ENCODE measurements at places on chromosomes 16 and 17.

DNA sequence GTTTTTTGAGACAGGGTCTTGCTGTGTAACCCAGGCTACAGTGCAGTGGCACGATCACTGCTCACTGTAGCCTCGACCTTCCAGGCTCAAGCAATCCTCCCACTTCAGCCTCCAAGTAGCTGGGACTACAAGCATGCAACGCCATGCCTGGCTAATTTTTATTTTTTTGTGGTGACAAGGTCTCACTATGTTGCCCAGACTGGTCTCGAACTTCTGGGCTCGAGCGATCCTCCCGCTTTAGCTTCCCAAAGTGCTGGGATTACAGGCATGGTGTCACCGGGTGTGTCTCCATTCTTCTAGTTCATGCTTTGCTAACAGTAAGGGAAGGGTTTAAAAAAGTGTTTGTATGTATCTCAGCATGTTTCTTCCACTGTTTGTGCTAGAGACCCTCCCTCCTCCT is 101.8 kb downstream of the HIC1 start:
- DNase-seq: no peak

GRCh38 chr17:29238133-29238850 is 8.4 kb upstream of the CRYBA1 start:
- no peak for DNase-seq

DNA sequence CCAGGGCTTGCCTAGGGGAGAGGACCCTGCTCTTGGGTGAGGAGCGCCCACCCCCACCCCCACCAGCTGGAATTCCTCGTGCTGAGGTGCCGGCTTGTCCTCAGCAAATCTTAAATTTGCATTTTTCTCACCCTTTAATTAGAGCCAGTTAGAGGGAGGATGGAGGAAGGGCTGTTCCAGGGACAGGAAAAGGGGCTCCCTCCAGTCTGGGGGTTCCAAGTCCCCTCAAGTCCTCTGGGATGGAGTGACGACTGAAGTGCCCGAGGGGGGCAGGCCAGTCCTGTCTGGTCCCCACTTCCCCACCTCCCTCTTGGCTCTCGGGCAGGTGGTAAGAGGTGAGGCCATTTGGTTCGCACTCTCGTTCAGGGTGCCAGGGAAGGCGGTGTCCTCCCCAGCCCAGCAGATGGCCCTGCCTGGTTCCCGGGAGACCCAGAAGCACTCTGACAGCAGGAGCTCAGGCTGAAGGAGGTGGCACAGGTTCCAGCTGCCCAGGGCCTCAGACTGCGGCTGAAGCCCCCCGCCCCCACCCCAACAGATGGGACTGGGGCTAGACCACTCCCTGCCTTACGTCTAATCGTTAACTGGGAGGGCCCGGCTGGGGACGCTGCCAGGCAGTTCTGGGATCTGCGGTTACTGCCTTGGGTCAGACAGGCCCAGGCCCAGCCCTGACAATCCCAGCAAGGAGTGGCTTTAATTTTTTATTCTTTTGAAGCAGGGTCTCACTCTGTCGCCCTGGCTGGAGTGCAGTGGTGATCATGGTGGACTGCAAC is 2.2 kb downstream of the RAB26 start:
- no peak for DNase-seq

DNA sequence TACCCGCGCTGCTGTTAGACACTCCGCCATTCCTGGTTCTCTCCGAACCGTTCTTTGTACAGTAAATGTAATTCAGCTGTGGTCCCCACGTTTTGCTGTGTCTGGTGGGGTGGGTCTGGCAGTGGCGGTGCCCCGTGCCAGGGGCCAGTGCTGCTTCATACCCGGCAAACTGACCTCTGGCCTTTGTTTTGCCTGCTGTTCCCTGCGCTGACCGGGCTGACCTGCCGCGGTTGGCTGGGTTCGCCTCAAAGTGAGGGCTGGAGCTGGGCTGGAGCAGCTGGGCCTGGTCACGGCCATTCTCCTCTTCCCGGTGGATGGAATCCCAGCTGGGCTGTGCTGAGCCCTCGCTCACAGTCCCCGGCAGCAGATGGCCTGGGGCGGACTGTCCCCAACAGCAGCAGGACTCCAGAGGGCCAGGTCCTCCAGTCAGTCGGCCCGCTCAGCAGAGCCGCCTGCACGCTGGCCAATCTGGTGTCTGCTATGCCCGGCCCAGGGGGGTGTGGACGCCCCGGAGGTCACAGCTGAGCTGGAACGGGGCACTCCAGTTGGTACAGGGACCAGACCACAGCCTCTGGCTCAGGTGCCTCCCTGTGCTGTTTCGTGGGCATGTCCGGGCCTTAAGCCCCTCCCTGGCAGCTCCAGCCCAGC is 1.5 kb upstream of the WFIKKN1 start:
- no peak for DNase-seq

GRCh38 chr17:40915199-40915661 is 22.2 kb downstream of the KRT23 start:
- no peak for DNase-seq

DNA sequence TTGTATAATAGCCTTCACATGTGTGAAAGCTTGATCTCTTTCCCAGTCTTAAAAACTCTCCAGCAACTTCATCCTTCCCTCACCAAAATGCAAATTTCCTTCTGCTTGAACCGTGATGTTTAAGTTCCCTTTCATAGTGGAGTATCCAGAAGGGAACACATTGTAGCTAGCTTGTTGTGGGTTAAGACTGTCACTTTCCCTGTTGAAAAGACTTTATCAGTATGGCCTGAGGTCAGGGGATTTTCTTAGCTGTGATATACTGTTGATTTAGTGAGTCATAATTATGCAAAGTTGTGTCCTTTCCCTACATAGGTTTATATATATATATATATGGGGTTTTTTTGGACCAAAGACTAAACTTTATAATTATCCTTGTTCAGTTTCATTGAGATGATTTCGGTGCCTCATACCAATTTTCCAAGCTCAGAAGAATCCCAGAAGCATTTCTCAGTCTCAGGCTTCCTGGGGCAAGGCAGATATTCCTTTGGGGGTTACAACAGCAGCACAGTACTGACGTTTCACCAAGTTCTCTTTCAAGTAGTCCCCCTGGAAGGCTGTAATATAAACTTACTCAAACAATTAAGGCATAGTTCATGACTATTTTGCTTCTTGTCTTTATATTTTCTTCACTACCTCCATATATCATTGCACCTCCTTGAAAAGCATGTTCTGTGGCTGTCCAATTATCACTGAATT is 35.7 kb downstream of the ESRP2 start:
- DNase-seq: no peak

DNA sequence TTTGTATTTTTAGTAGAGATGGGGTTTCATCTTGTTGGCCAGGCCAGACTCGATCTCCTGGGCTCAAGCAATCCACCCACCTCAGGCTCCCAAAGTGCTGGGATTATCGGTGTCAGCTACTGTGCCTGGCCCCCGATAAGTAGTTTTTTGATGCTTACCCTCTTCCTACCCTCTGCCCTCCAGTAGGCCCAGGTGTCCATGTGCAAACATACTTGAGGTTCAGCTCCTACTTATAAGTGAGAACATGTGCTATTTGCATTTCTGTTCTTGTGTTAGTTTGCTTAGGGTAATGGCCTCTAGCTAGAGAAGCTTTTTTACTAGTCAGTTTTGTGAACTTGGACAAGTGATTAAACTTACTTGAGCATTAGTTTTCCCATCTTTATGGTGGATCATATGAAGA is 136.8 kb downstream of the HS3ST4 start:
- DNase-seq: no peak

- no peak for DNase-seq
These were observed 122.0 kb downstream of the USP22 start for GRCh38 chr17:20920815-20921199.

GRCh38 chr16:89574681-89575246 is 794 bp upstream of the CPNE7 start:
- DNase-seq: no peak

GRCh38 chr17:75720656-75721462 is at the start of gene ITGB4:
Gene ITGB4 (plus strand): TSS chr17:75721459. CDS start chr17:75724704, 3,245 bp downstream.
- peak; percentile 27 for DNase-seq

DNA sequence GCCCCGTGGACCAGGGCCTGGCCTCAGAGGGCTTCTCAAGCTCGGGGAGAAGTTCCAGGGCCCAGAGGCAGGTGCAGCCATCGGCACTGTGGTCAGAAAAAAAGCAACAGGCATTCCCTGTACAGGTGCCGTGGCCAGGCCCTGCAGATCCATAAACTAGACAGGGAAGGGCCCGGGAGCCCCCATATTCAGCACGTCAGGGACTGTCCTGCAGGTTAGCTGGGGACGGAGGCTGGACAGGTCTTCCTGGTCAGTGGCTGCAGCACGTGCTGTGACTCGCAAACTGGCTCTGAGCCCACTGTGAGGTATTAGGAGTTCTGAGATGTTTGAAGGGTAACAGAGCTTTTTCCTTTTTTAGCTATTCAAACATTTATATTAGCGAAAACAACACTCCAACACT is 15.0 kb upstream of the C16orf95 start:
- no peak for DNase-seq

DNA sequence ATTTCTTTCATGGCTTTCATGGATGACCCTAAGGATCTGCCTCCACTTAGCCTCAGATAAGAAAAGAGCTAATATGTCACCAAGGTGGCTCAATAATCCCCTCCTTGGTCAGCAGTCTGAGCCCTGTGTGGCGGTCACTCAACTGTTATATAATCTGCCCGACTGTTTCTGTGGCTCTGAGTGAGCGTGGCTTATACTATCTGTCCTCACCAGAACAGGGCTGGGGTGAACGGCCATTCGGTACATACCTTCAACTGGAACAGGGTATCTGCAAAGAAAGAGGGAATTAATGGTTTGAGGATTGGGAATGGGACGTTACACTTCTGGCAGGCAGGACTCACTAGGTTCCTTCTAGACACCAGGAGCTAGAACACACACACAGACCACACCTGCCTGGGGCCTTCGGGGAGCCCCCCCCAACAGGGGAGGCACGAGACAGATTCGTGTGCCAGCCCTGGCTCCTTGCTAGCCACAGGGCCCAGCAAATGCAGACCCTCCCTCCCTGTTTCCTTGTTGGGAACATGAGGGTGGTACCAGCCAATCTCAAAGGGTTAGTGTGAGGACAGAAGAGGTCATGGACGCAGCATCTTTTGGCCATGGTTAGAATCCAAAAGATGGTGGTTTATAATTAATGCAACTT is 3.7 kb downstream of the CHMP1A start:
- DNase-seq: no peak

- DNase-seq: no peak
These were observed 72.6 kb downstream of the SYCE1L start for GRCh38 chr16:77271532-77272426.

DNA sequence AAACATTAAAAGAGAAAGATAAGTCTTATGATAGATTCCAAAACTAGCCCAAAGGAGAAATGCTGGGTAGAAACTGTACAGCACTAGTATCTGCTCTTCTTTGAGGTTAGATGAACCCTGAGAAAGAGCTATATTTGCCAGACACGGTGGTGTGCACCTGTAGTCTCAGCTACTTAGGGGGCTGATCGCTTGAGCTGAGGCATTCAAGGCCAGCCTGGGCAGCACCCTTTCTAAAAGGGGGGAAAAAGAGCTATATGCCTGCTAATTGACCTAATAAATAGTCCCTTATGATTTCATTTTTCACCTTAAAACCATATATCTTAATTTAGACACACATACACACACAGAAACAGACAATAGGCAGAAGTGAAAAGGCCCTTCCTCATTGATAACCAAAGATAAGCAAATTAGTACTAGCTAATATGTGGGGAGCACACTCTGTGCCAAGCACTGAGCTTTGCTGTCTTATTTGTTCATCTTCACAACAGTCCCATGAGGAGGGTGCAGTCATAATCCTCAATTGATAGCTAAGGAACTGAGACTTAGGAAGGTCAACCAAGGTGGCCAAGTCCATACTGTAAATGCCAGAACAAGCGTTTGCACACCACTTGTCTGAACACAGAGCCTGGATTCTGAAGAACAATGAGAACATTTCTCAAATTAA is 56.6 kb upstream of the NLK start:
- no peak for DNase-seq

DNA sequence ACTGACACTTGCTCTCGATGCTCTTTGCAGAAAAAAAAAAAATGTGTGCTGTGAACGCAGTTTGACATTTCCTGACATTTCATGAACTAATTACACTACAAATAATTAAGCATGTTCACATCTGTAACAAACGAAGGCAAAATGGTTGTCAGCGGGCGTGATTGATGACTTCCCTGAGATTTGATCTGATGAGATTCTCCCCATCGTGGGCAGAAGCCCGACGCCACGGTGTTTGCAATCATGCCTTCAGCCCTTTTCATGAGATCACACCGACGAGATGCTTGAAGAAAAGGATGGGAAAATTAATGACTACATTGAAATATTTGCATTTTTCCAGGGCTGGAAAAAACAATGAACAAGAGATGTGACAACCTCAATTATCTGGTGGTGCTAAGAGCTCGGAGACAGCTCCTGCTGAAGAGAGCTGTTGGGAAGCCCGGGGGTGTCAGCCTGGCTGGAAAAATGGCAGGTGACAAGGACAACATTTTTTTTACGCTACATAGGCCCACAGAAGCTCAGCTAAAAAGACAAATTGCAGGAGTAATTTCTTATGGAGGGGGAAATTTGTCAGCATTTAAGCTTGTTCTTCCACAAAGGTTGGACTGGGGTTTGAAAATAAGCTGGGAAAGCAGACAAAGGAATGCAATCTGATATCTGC is 259.4 kb upstream of the IRX3 start:
- no peak for DNase-seq

DNA sequence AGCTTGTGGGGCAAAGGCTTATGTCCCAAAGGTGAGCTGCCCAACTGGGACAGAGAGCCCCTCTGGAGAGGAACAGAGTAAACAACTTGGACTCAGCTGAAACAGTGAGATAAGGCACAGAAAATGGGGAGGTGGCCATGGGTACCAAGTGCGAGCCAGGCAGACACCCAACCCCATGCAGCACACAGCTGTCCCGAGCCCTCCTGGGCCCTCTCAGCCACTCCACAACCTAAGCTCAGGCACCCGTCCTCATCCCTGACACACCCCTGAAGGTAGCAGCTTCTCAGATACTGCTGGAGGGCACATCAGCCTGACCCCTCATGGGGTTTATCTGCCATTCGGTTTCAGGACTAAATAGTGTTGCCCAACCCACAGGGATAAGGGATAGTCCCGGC is 4.8 kb upstream of the GFOD2 start:
- no peak for DNase-seq

GRCh38 chr16:14446796-14447195 is 183.3 kb downstream of the PARN start:
- DNase-seq: no peak

- no peak for DNase-seq
These were observed 73.0 kb downstream of the HS3ST2 start for GRCh38 chr16:22886927-22887326.

DNA sequence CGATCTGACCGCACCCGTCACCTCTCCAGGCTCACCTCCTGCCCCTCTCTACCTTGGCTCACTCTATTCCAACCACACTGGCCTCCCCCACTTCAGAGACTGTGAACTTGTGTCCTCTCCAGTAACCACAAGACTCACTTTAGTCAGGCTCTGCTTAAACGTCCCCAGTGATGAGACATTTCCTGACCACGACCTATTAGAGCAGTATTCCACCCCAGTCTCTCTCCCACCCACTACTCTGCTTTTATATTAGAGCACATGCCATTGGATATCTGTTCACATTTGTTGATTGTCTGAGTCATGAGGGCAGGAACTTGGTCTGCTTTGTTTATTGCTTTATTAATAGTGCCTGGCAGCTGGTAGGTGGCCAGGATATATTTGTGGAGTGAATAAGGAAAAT is 20.1 kb downstream of the COX11 start:
- no peak for DNase-seq

Measured in central memory CD8-positive, alpha-beta T cell (primary cell).